ENCODE measurements at places on chromosomes 4 and X. TPM values are rescaled to one million over a fixed set of nuclear protein-coding genes. Genes with fewer than 3 reads are reported as not detected.

OPN1MW gene
- not detected for total RNA-seq

RS1 gene
- not detected for total RNA-seq

BMX gene
- 0.10 TPM for total RNA-seq

KANTR gene
- 6.3 TPM for total RNA-seq

PIR gene
- not detected for total RNA-seq

RPL39 gene
- total RNA-seq = 6,218 TPM

PRDM8 gene
- total RNA-seq = 4.8 TPM

DUSP9 gene
- total RNA-seq = not detected

AR gene
- total RNA-seq = 0.10 TPM

MTNR1A gene
- total RNA-seq = not detected

SPANXA1 gene
- total RNA-seq = not detected

ANXA5 gene
- 248 TPM for total RNA-seq

CENPVL1 gene
- not detected for total RNA-seq

FAM53A gene
- total RNA-seq = 2.2 TPM

PABPC4L gene
- total RNA-seq = not detected

FATE1 gene
- total RNA-seq = not detected

PAGE5 gene
- 1.5 TPM for total RNA-seq

WNK3 gene
- 0.42 TPM for total RNA-seq

PF4V1 gene
- total RNA-seq = 17.6 TPM

SPIN2A gene
- 0.10 TPM for total RNA-seq

XAGE2 gene
- not detected for total RNA-seq

XG gene
- total RNA-seq = 0.10 TPM

F8A3 gene
- total RNA-seq = 1.5 TPM

CFI gene
- total RNA-seq = under 0.01 TPM

SPACA5 gene
- total RNA-seq = not detected

STARD8 gene
- 2.0 TPM for total RNA-seq

L1CAM gene
- 0.52 TPM for total RNA-seq

C4orf36 gene
- not detected for total RNA-seq

NPY2R gene
- not detected for total RNA-seq

NUDT11 gene
- total RNA-seq = 1.6 TPM

HTRA3 gene
- not detected for total RNA-seq

SCRG1 gene
- not detected for total RNA-seq

ASB5 gene
- not detected for total RNA-seq

BCORL1 gene
- 2.2 TPM for total RNA-seq

ENAM gene
- not detected for total RNA-seq

TMPRSS11D gene
- total RNA-seq = not detected

MAGEE2 gene
- not detected for total RNA-seq

RWDD4 gene
- total RNA-seq = 9.3 TPM

IL13RA2 gene
- total RNA-seq = not detected

SULT1B1 gene
- total RNA-seq = 8.1 TPM

CFAP299 gene
- total RNA-seq = 0.10 TPM
